ENCODE measurements at places on chromosomes 3 and 15.

GRCh38 chr15:40782609-40783227 is 12.9 kb downstream of the C15orf62 start:
- peak; percentile 92 for DNase-seq

GRCh38 chr15:29465816-29466215 is 196.2 kb upstream of the NSMCE3 start:
- no peak for DNase-seq

DNA sequence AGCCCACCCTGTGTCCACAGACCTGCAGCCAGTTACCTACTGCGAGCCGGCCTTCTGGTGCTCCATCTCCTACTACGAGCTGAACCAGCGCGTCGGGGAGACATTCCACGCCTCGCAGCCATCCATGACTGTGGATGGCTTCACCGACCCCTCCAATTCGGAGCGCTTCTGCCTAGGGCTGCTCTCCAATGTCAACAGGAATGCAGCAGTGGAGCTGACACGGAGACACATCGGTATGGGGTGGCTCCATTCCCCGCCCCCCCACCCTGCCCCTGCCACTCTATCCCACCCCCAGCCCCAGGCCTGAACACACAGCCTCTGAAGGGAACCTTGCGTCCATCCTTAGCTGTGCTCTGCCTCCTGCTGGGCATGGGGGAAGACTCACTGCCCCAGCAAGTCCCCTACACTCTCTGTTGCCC is 73.2 kb downstream of the AAGAB start:
- DNase-seq = no peak

GRCh38 chr15:62706317-62706716 is 336.2 kb upstream of the TPM1 start:
- peak; percentile 15 for DNase-seq

GRCh38 chr3:151974067-151974466 is 100.6 kb downstream of the SUCNR1 start:
- DNase-seq = no peak

- no peak for DNase-seq
Observed at GRCh38 chr3:120419797-120420196, 31.0 kb downstream of the FSTL1 start.

DNA sequence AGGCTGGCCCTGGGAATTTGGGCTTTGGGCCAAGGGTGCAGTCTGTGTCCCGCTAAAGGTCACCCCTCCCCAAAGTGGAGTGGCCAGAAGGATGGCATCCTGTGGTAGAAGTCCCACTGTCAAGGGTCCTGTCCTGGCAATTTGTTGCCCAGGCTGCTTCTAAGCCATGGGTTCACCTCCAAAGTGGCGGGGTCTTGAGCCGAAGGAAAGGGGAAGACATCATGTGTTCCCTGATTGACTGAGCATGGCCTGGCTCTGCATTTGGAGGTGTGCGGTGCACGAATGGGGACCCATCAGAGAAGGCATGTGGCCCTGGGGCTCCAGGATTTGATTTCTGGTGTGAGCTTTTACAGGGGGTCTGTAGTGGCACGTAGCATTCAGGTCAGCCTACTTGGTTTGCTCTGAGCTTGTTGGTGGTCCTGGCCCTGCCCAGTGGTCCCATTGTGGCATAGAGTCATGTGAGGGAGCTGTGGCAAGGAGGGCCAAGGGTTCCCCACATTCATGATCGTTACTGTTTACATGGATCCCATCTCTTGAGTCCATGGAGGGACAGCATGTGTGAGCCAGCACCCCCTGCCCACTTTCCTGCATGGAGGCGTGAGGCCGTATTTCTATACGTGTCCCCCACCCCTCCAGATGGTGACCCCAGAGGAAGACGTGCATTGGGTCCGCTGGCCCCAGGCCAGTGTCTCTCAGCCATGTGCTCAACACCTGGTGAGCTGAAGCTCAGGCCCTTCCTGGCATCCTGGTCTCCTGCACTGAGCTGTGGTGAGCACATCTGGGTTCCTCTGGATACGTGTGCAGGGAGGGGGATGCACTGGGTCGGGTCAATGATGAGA is 225.1 kb downstream of the SNRPN start:
- DNase-seq = no peak

GRCh38 chr15:68602459-68603215 is 23.8 kb downstream of the CORO2B start:
- DNase-seq = no peak

DNA sequence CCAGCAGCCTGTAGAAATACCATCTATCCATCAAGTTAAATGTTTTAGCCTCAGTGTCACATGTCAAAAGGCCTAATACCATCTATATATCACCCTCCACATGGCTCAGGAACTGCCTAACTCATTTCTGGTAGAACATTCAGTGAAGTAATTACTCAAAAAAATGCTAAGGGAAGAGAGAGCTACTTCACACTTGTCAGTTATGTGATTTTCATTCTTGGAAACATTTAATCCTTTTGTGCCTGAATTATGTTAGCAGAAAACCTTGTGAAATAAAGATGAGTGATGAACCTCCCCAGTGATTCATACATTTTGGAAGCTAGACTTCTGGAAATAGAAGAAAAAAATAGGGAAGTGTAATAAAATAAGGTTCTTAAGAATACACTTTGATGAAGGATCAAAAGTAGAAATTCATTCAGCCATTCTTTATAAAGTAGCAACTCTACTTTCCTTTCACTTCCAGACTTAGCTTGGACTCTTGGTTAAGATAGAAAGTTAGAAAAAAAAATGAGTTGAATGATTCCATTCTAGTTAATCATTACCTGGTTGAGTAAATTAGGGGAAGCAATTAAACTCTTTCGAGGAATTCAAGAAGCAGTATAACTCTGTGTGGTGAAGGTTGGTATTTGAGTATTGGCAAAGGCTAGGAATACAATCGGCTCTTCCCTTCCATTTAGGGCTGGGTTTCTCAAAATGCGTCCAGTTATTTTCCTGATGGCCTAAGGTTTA is 3.6 kb downstream of the OTOL1 start:
- DNase-seq = no peak

DNA sequence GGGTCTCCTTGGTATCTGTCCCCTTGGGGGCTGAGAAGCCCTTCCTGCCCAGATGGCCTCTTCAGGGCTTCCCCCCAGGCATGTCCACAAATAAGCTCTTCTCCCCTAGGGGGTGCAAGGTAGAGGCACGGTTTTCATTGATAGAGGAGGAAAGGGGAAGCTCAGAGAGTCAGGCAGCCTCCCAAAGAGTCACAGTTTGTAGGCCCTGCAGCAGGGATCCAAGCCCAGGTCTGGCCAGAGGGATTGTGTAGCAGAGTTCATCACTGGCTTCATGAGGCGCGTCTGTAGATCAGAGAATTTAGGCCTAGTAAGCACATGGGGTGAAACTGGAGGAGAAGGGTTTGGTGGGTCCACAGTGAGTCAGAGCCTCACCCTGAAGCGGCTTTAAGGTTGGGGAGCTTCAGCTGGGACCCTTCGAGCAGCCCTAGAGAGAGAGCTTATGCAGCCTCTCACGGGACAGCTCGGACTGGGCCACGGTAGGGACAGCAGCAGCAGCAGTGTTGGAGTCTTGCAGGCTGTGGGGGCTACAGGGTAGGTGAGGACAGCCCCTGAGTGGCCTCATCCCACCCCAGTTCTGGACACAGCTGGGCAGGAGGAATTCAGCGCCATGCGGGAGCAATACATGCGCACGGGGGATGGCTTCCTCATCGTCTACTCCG is 37.5 kb upstream of the ESYT3 start:
- no peak for DNase-seq

DNA sequence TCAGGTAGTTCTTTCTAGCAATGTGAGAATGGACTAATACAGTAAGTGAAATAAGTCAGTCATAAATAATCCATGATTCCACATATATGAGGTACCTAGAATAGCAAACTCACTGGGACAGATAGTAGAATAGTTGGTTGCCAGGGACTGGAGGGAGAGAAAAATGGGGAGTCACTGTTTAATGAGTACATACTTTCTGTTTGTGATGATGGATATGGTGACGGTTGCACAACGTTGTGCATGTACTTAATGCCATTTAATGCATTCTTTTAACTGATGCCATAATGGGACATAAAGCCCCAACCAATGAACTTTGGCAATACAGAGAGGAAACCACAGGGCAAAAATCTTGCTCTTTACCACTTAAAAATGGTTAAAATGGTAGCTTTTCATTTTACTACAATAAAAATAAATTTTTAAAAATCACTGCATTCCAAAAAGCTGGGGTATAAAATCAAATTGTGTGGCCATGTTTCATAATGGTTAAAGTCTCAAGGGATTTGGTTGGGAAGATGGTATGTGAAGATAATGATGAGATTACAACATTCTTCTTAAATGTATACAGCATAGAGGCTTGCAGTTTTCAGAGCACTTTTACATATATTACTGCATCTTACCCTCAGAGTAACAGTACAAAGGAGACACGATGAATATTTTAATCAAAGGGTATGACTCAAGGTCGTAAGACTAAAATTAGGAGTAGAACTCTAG is 45.2 kb downstream of the ADAM10 start:
- DNase-seq = no peak

DNA sequence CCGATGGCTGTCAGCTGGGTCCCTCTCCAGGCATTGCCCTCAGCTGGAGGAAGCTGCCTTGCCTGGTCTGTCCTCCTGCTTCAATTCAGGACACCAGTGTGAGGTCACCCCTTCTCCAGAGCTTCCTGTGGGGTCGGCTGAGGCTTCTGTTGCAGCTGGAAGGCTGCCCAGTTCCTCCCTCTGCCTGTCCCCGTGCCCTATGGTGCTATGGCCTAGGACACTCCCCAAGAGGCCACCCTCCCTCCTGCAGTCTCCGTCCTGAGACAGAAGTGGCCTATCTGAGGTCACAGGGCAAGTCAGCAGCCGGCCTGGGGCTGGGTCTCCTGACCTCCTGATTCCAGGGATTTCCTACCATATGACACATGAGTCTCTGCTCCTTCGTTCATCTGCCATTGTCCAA is 57.9 kb downstream of the RASGRF1 start:
- no peak for DNase-seq

GRCh38 chr15:98155356-98155755 is 194.9 kb downstream of the ARRDC4 start:
- DNase-seq = no peak

- DNase-seq = no peak
Observed at GRCh38 chr3:187795207-187795960, 50.1 kb upstream of the BCL6 start.

DNA sequence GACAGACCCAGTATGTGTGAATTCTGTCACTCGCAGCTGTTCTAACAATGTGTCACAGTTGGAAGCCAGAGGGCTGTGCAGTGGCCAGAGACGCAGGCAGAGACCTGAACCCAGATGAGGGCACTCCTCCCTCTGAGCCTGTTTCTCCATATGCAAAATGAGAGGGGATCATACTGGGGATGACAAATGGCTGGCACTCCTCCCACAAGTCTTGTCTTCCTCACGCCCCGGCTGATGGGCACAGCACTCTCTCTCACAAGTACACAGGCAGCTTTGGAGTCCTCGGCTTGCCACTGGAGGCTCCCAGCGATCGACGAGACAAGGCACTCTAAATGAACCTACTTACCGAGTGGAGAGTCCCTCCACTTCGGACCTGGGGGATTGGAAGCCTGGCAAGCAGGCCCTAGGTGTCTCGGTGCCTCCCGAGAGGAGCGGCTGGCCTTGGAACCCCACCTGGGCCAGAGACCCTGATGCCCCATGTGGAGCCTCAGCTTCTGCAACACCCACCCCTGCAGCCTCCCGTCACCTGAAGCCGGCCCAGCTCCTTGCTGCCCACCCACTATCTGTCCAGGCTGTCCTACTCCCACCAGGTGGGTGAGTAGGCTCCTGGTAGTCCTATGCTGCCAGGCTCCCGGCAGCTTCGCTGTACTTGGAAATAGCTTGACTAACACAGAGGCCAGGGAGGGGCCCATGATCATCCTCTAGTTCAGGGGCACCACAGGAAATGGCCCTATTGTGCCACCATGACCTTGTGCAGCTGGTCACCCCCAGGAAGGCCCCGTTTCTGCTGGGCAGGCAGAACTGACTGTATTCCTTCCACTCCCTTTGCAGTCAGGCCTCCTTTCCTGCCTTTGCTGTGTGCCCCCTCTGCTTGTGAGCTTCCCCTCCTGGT is 65.0 kb upstream of the IQSEC1 start:
- no peak for DNase-seq

DNA sequence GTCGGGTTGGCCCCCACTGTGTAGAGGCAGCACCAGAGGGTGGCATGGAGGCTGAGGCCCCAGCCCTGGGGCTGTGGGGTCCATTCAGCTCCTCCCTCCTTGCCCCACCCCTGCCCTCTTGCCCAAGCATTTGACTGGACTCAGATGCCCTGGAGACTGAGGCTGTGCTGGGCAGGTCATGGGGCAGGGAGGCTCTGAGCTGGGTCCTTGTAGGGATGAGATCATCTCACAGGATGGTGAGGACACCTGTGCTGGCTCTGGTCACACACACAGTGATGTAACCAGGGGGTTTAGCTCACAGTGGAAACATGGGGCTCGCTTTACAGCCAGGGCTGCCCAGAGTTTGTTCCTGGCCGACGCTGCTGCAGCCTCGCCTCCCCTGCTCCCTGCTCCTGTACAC is 17.8 kb downstream of the ALPK3 start:
- DNase-seq = no peak

- peak; percentile 80 for DNase-seq
Observed at GRCh38 chr3:61894988-61895935, 333.9 kb downstream of the PTPRG start.

GRCh38 chr3:78476076-78476475 is 1291.7 kb downstream of the ROBO1 start:
- DNase-seq = no peak

DNA sequence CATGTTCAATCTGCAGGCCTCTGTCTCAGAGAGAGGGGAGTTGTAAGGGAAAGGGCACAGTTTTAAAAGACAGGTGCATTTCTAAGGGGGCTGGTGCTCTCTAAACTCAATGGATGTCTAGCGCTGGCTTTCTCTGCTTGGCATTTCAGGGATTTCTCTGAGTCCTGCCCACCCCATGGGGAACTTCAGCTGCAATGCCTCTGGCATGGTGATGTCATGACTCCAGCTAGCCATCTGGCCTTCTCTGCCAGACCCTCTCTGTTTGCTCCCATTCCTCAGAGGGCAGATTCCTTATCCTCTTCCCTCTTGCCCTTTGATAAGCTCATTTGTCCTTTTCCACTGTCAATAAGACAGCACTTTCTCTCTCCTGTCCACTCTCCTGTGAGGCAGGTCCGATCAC is 40.8 kb downstream of the RPLP1 start:
- DNase-seq = no peak

- no peak for DNase-seq
Observed at GRCh38 chr3:119619094-119619493, 21.4 kb downstream of the PLA1A start.

DNA sequence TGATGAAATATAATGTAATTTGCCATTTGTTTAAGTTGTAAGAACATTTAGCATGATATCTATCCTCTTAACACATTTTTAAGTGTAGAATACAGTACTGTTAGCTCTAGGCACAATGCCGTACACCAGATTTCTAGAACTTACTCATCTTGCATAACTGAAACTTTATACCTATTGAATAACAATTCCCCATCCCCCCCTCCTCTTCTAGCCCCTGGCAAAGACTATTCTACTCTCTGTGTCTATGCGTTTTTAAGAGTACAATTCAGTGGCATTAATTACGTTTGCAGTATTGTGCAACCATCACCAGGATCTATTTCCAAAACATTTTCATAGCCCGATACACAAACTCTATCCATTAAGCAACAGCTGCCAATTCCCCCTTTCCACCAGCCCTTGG is 261.7 kb downstream of the PLOD2 start:
- DNase-seq = no peak

All from stomach (tissue), 19 donors.